CD4-positive, alpha-beta T cell treated with Interleukin-4 for 4 hours (primary cell): ENCODE measurements at places on chromosomes 7 and 10.

GRCh38 chr10:78362406-78363022 is 328.9 kb downstream of the RPS24 start:
- DNase-seq, result no peak

GRCh38 chr10:992871-993270 is 4.6 kb downstream of the GTPBP4 start:
- no peak for DNase-seq

DNA sequence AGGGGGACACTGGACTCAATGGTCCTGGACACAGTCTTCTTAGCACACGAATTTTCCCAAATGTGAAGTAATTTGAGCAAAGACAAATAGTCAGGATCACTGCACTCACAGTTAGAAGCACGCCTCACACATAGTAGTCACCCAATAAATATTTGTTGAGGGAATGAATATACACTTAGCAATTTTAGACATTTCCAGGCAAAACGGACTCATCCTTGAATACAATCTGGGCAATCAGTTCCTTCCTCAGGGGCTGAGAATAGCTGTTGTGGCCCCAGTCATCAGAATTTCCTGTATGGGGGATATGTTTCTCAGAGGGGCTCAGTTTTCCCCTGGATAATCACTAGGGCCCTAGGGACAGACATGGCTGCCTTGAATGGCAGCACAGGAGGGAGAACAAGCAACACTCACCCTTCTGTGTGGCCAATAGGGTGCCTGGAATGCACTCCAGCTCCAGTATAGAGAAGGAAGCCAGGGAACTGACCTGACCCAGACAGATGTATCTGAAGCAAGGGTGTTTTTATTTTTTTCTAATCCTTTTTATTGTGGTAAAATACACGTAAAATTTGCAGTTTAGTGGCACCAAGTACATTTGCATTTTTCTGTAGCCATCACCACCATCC is 282.7 kb upstream of the ZNF32 start:
- DNase-seq, result no peak

GRCh38 chr10:83871187-83872081 is 267.9 kb upstream of the GHITM start:
- DNase-seq, result peak; percentile 64

GRCh38 chr7:157021071-157021870 is 10.8 kb upstream of the MNX1 start:
- no peak for DNase-seq

DNA sequence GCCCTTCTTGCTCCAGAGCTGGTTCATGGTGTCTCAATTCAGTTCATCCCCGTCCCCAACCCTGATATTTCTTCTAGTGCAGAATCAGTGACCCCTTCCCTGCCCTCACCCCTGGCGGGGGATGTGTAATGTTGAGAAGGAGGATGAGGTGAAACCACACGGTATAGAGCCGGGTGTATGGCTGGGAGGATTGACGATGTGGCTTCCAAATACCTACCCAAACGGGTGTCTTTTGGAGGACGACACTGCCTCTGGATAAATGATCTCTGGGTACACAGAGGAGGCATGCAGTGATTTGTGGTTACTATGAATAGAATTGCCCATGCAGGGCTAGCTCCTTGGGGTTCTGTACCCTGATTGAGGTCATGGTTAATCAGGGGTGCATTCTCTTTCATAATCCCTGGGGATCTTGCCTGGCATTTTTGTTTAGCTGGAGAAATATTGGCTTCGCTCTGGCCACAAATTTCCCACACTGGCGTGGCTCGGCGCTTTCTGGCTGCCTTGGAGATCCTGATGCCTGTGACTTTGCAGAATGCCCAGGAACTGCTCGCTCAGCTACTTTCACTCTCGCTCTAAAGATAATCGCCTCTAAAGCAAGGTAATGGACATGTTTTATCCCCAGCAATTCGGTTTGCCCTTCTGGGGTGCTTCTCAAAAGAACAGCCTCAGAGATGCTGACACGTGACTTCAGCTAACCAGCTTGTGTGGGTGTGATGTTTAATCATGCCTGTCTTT is 89.2 kb downstream of the RBM20 start:
- DNase-seq, result no peak

- no peak for DNase-seq
Observed at GRCh38 chr7:157519246-157519645, 182.4 kb downstream of the DNAJB6 start.

GRCh38 chr10:76161301-76161582 is 729.8 kb downstream of the LRMDA start:
- no peak for DNase-seq

DNA sequence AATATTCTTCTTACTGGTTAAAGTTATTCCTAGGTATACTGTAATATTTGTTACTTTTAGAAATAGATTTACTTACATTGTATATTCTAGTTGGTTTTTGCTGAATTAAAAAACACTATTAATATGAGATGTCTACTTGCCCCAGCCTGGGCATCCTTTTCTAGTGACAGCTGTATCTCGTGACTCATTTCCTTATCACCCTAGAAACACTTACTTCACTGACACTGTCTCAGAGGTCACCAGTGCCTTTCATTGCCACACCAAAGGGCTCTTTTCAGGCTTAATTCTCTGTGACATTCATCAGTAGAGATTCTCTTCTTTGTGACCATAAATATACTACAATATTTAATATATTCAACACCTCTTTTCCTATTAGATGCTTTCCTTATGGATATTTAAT is 194.7 kb downstream of the GALNT17 start:
- no peak for DNase-seq

GRCh38 chr10:102283890-102284289 is 38.6 kb downstream of the GBF1 start:
- DNase-seq, result no peak

DNA sequence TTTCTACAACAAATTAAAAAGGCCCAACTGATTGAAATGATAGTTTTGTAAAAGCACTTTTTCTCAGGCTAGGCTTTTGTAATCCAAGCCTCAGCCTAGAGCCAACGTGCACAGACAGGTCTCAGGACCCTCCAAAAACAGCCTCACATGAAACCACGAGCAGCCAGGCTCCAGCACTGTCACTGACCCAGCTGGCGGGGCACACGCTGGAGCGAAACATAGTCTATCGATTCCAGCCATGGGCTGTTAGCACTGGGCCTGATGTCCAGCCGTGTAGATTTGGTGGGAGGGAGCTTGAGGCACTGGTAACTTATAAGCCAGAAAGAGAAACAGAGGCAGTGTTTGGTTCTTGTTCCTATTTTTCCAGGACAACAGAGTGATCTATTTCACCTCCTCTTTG is 104.5 kb downstream of the EBF3 start:
- no peak for DNase-seq

- no peak for DNase-seq
Observed at GRCh38 chr7:52283335-52283734, 752.1 kb upstream of the POM121L12 start.

DNA sequence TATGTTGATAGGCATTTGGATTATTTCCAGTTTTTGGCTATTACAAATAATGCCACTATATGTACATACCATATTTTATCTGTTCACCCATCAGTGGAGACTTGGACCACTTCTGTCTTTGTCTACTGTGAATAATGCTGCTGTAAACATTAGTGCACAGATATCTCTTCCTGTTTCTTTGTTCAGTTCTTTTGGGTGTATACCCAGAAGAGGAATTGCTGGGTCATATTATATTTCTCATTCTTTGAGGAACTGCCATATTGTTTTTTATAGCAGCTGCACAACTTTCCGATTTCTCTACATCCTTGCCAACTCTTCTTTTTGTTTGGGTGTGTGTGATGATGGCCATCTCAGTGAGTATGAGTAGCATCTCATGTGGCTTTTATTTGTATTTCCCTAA is 218.0 kb downstream of the LRMDA start:
- no peak for DNase-seq
